ENCODE measurements at places on chromosomes 5 and 9.

DNA sequence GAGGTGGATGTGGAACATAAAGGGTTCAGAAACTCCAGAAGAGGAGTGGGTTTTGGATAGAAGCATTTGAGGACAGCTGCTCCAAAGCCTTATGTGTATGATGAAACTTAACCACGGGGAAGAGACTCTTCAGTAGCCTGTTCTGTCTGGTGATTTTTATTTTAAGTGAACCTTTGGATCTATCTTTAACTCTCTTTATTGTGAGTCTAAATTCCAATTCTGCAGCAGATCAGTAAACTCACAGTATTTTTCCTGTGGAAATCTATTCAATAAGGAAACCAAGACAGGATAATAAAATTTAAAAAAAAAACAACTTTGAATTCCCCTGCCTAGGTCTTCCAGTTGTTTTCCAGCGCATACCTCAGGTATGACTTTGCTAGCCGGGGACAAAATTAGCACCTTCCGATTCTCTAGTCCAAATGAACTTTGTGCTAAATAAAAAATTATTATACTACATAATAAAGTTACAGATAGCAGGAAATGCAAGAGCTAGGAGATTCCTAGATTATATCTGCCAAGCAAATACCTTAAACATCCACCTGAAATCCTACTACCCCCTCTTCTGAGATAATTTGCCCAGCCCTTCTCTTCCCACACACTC lies 101.9 kb downstream of the NLN start:
- DNase-seq = no peak

GRCh38 chr5:172509405-172509781 lies 55.1 kb upstream of the SH3PXD2B start:
- no peak for DNase-seq

GRCh38 chr5:168656633-168657032 lies 77.5 kb upstream of the PANK3 start:
- DNase-seq = no peak

- DNase-seq = no peak
Observed at GRCh38 chr5:170571875-170572852, 68.3 kb downstream of the KCNIP1 start.

DNA sequence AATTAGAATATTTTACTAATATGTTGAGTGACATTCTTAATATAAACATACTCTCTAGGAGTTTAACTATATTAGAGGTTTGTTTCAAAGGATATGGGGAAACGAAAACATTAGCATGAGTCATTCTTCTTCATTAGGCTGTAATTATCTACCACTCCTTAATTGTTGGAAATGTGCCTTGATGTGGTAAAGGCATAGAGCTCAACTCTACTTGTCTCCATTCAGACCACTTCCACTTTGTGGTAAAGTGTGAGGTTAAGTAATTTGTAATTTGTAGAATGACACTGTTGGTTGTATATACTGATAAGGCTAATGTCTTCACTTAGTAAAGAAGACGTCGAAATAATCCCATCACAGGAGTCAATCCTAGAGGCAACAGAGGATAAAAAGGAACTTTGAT lies 58.1 kb downstream of the HAPLN1 start:
- DNase-seq = no peak

GRCh38 chr5:98564836-98565235 lies 208.6 kb upstream of the RGMB start:
- no peak for DNase-seq

All from AG08396 (cell line).